Left forelimb (tissue), 1 donor: ENCODE measurements at places on chromosomes 5 and 9.

DNA sequence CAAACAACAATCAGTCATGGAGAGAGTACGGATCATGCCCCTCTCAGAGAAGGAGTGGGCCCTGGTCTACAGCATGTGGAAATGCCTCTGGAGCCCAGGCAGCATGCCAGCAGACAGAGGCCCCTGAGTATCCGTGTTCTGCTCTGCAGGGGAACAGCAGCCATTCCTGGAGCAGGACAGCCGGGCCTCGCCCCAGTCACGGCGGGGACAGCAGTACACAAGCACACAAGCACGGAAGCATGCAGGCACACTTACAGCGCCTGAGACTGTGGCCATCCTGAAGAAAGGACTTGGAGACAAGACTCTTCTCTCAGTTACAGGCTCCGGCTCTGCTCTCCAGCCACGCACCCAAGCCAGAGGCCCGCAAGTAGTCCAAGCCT lies 102.6 kb upstream of the ALDH1B1 start:
- peak; percentile 50 for DNase-seq

- DNase-seq = no peak
Measured at GRCh38 chr9:136656183-136656738, 6.5 kb upstream of the EGFL7 start.

DNA sequence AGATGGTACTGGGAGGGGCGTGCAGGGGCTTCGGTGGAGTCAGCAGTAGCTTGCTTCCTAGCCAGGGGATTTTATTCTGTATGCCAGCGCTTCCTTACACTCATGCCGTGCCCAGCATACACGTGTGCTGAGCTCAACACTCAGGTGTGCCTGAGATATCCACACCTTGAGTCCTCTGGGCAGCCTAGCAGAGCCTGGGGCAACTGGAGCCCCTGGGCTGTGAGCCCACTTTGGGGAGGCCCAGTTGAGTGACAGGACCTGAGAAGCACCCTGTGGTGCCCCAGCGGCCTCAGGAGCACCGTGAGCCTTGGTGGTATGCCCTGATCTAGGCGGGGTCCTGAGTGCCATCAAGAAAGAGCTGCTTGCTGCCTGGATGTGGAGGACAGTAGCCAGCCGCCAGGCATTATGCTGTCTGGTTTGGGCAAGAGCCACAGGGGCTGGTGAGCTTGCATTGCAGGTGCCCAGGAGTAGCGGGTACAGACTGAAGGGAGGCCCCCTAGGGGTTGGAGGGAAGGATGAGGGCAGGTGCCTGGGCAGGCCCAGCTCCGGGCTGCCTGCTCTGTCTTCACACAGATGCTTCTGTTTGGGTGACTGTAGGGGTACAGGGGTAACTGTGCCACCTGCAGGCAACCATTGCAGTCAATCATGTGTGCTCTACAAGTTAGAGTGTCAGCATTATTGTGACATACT lies 42.9 kb downstream of the BNIP1 start:
- DNase-seq = no peak

GRCh38 chr5:65150599-65151304 lies 331.0 kb downstream of the ADAMTS6 start:
- DNase-seq = no peak

DNA sequence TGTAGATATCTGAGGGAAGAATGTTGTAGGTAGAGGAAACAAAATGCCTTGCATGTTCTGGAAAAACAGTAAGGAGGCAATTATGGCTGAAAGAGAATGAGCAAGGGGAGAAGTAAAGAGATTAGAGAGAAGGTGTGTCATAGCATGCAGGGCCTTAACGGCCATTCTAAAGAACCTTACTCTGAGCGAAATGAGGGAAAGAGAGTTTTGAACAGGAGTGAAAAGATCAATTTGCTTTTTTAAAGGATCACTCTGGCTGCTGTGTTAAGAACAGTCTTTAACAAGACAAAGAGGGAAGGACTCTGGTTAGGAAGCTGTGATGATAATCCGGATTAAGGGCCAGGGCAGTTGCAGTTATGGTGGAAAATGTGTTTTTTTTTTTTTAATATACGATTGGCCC lies 22.6 kb downstream of the PTBP3 start:
- DNase-seq = no peak

DNA sequence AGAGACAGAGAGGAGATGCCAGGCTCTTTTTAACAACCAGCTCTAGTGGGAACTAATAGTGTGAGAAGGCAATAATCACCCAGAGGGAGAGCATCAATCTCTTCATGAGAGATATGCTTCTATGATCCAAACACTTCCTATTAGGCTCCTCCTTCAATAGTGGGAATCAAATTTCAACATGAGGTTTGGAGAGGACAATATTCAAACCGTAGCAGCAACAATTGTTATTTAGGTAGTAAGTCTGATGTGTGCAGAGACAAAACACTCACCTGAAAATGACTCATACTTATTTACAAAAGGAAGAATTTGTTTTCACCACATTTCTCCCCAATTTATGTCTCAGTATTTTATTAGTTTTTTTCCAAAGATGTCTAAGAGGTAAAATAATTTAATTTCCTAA lies 144.3 kb downstream of the ST8SIA4 start:
- no peak for DNase-seq

DNA sequence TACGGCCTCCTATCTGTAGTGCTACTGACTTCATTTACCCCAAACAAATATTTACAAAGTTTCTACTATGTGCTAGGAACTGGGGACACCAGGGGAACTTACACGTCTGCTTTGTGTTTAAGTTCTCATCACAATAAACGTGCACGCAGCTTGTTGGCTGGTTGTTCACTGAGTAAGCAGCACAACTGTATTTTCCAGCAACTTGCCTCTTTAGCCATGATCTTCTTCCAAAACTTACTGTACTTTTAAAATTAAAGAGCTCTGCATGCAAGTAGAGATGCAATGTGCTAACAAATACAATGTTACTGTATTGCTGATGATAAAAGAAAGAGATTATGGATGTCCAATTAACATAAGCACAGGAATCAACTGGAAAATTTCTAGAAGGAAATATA lies 62.8 kb downstream of the RAPGEF1 start:
- no peak for DNase-seq
